ENCODE measurements at places on chromosomes 6 and 20.

- DNase-seq = no peak
Observed at GRCh38 chr6:121285041-121285440, 49.2 kb downstream of the TBC1D32 start.

- DNase-seq = no peak
Observed at GRCh38 chr6:157400676-157401075, 19.7 kb downstream of the ZDHHC14 start.

- DNase-seq = no peak
Observed at GRCh38 chr6:4554645-4555044, 221.6 kb upstream of the CDYL start.

- no peak for DNase-seq
Observed at GRCh38 chr6:72413884-72414283, 208.0 kb upstream of the KCNQ5 start.

DNA sequence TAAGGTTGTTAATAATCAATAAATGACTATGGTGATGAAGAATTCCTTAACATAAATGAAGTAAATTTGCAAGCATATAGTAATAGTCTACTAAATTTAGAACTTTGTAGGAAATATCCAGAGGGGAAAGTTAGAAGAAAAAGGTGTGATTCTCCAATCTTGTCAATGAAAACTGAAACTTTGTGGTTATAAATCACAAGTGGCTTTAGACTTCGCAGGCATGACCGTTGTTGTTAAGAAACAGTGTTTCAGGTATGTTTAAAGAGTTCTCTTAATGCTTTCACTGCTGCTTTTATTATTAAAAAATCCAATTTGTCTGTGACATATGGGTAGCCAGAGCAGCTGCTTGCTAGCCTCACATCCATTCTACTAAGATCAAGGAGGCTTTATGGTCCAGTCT lies 475.6 kb upstream of the ADGRB3 start:
- no peak for DNase-seq

DNA sequence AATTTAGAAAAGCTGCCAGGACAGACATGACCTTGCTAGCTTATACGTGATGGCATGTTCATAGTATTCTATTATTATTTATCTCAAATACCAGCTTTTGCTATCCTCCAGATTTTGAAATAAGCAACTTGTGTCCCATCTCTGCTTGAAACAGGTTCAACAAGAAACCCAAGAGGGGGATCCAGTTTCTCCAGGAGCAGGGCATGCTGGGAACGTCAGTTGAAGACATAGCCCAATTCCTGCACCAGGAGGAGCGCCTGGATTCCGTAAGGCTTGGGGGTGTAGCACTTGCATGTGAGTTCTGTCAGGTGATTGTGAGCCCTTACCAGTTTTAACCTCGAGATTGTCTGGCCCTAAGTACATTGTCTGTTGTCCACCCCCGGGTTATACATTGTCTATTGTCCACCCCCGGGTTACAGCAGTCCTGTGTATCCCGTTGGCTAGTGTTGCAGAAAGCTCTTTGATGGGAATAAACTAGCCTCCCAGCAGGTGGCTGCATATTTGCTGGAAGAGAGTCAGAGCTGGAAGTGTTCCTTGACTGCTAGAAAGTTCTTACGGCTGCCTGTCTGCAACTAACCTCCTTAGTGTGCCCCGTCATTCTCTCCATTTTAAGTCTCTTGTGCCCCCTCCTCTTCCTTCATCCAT lies 61.4 kb upstream of the CSE1L start:
- no peak for DNase-seq

DNA sequence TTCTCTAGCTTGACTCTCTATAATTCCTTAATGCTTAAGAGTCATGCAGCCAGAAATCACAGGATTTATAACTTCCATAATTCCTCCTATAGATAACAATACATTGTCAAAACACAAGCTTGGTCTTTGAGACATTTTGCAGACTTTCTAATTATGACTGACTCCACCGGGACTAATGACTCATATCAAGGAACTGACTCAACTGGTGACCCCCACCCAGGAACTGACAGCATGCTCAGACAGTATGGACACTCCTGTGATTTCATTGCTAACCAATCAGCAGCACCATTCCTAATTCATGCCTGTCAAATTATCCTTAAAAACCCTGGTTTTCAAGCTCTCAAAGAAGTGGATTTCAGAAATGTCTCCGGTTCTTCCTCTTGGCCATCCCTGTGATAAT lies 670.5 kb upstream of the IMPG1 start:
- DNase-seq = no peak

GRCh38 chr20:48824830-48825565 lies 2.8 kb downstream of the PREX1 start:
- no peak for DNase-seq

GRCh38 chr20:23962272-23962671 lies 26.3 kb downstream of the GGTLC1 start:
- DNase-seq = no peak

GRCh38 chr6:157677235-157677634 lies 145.8 kb upstream of the SNX9 start:
- no peak for DNase-seq

DNA sequence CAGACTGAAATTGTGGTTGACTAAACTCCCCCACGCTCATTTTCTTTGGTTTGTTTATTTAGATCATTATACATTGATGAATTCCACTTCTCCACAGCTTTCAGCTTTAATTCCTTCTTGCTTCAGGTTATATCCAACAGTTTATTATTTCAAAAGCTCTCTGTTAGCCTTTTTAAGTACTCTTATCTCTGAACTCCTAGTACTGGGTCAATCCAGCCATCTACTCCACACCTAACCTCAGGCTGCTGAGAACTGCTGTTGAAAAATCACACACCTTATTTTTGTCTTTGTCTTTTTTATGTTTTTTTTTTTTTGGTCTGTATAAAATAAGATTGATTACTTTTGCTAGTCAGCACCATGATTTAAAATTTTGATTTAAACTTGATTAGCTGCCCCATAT lies 32.9 kb downstream of the FLRT3 start:
- no peak for DNase-seq

DNA sequence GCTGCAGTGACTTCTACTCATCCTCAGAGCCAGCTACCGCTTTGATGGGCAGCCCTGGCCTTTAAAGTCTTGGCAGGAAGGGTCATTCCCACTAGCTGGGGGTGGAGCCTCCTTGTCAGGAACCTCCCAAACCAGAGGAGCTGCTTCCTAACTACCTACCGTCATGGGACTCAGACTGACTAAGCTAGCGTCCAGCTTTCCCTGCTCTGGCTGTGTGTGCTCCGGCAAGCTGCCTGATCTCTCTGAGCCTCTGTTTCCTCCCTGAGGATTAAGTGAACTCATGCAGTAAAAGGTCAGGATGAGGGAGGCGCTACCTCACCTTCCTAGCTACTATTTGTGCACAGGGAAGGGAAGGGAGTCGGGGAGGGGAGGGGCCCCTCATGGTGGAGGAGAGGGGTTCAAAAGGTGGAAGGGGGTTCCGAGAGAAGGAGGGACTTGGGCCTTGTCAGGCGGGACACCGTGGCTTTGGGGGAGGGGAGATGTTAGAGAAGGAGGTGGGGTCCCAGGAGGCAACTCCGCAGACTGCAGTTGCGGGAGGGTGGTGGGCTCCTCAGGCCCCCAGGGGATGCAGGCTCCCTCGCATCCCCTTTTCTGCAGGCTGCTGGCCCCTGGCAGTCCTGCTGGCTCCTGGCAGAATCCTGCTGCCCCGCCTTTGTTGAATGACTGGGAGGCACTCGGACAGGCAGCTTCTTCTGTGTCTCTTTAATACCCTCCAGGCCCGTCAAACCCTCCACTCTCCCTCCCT lies 9.8 kb downstream of the DUSP15 start:
- DNase-seq = no peak

DNA sequence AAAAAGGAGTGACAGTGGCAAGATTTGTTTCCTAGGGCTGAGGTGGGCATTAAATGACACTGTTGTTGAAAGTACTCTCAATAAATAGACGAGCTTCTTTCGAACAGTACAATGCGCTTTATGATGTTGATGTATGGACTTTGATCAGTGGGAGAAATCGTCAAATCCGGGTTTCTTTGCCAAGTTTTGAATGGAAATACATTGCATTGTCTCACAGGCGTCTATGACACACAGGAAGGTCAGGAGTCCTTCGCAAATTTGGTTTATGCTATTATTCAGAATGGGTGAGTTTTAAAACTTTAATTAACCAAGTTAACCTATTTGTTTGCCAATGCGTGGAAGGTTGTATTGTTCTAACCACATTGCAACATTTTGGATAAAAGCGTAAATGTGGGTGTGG lies 547.3 kb upstream of the SLC35B3 start:
- no peak for DNase-seq

GRCh38 chr6:36232172-36232571 lies 35.6 kb downstream of the BRPF3 start:
- no peak for DNase-seq

- DNase-seq = no peak
Observed at GRCh38 chr6:3490625-3490980, 33.8 kb upstream of the SLC22A23 start.

DNA sequence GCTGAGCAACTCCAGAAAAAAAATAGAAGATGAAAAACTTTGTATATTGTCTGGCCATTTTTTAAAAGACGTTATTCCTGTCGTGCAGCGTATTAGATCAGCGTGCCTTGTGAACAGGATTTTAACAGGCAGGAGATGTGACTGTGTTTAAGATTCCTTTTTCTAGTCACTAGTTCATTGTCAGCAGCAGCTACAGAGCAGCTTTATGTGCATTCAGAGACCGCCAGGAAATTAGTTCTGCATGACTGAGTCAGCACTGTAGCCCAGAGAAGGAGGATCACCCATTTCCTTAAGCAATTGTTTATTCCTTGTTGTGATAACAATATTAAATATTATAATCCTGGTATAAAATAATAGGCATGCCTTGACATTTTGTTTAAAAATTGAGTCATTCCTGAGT lies 75.4 kb upstream of the ADGRB3 start:
- peak; percentile 75 for DNase-seq

DNA sequence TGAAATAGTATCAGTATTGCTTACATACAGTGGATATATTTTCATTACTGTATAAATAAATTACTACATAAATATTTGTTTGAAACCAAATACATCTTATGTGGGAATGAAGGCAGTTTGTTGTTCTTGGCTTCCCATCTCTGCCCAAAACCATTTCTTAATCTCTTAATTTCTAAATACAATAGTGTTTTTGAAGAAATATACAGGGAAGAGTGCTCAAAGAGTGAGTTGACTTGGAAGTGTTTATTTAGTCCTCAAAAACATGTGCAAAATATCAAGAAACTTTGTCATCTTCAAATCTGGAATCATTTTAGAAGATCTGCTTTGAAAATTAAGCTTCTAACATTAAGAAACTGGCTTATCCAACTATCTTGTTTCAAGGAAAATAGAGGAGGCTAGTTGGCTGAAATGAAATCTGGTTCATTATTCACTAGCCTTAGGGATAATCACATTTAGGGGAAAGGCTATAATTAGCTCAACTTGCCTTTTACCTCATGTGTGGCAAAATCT lies 259.8 kb upstream of the FLRT3 start:
- DNase-seq = no peak

- DNase-seq = no peak
Observed at GRCh38 chr20:38209736-38210405, 44.8 kb upstream of the TGM2 start.

DNA sequence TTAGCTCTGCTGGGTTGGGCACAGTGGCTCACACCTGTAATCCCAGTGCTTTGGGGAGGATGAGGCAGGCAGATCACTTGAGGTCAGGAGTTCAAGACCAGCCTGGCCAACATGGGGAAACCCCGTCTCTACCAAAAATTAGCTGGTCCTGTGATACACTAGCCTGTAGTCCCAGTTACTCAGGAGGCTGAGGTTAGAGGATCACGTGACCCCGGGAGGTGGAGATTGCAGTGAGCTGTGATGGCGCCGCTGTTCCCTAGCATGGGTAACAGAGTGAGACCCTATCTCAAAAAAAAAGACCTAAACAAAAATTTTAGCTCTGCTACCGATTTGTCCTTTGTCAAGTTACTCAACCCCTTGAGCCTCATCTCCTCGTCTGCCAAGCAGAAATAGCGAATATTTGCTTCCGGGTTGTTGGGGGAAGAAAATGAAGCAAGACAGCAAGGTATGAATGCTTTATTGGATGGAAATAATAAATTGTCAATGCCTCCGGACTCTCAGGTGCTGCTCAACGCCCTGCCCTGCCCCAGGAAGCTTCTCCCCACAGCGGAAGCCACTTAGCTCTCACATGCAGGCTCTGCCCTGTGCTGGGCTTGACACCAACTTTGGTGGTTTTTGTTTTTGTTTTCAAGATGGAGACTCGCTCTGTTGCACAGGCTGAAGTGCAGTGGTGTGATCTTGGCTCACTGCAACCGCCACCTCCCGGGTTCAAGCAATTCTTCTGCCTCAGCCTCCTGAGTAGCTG lies 24.9 kb upstream of the ITCH start:
- DNase-seq = no peak

DNA sequence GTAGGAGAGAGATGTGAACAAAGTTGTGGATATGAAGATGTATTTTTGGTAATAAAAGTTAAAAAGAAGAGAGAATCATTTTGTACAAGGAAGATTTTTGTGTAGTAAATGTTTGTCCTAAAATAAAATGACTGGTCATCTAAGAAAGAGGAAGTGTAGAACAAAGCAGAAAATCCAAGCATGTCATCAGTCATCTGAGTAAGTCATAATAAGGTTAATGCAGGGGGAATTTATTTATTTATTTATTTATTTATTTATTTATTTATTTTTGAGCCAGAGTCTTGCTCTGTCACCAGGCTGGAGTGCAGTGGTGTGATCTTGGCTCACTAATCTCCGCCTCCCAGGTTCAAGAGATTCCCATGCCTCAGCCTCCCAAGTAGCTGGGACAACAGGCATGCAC lies 15.7 kb upstream of the CGA start:
- DNase-seq = no peak

GRCh38 chr6:138596591-138596990 lies 97.3 kb upstream of the NHSL1 start:
- DNase-seq = no peak

- DNase-seq = no peak
Observed at GRCh38 chr20:61541537-61541936, 289.5 kb downstream of the CDH4 start.

DNA sequence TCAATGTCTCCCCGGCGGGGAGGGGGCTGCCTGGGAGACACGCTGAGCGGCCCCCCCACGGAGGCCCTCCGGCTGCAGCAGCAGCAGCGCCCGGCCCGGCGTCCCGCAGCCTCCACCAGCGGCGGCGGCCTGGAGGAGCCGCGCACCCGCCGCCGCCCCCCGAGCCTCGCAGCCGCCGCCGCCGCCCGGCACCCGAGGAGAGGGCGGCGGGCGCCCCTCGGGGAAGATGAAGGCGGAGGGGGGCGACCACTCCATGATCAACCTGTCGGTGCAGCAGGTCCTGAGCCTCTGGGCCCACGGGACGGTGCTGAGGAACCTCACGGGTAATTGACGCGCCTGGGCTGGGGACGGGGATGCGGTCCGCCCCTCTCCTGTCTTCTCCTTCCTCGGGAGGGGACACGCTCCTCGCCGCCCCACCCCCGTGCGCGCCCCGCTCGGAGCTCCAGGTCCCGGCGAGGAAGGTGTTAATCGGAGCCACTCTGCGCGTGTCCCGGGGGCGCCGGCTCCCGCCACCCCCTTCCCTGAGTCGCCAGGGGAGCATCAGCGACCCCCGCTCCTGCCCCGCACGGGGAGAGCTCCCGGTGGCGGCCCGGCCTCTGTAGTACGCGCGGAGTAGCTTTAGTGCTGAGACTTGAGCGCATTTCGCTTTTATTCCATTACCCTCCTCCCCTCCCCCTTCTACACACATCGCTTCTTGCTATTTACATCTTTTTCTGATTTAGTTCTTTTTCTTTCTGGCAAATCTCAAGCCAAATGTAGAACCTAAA lies 686 bp downstream of the TMEM170B start:
- no peak for DNase-seq
